Pulmonary artery endothelial cell (primary cell): ENCODE measurements at places on chromosomes 7 and 10. TPM values are rescaled to one million over a fixed set of nuclear protein-coding genes. Genes with fewer than 3 reads are reported as not detected.

DNA sequence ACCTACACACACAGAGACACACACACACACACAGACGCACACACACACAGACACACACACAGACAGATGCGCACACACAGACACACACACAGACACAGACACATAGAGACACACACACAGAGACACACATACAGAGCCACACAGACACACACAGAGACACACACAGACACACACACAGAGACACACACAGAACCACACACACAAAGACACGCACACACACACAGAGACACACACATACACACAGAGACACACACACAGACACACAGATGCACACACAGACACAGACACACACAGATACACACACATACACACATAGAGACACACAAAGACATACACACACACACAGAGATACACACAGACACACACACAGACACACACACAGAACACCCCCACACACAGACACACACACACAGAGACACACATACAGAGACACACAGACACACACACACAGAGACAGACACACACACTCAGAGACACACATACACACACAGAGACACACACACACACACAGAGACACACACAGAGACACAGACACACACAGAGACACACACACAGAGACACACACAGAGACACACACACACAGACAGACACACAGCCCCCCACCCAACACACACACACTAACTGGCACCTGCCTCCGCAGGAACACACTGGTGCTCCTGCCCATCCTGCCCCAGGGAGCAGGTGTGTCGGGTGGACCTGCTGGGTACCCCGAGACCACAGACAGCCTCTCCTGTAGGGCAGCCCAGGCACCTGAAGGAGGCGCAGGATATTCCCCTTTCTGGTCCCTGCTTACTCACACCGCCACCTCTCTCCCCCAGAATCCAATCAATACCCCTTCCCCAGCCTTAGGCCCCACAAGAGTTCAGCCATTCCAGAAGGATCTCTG, 5.4 kb upstream of the FZD9 start:
- DNase-seq, result no peak

- no peak for DNase-seq
Observed at GRCh38 chr10:76119515-76119914, 688.1 kb downstream of the LRMDA start.

- DNase-seq, result no peak
Observed at GRCh38 chr7:3188946-3189345, 112.1 kb upstream of the SDK1 start.

DAGLB gene
- 14.0 and 22.4 TPM in 2 replicates for total RNA-seq

GRCh38 chr7:144796919-144797318, 38.9 kb downstream of the TPK1 start:
- DNase-seq, result no peak

DDX50 gene
- total RNA-seq, result 38.8 and 43.6 TPM in 2 replicates

ASB10 gene
- not detected in 2 replicates for total RNA-seq

- DNase-seq, result no peak
Observed at GRCh38 chr7:1263391-1263951, 30.8 kb downstream of the UNCX start.

DPP6 gene
- total RNA-seq, result not detected in 2 replicates

- DNase-seq, result no peak
Observed at GRCh38 chr10:11548768-11549099, 62.7 kb downstream of the USP6NL start.

DNA sequence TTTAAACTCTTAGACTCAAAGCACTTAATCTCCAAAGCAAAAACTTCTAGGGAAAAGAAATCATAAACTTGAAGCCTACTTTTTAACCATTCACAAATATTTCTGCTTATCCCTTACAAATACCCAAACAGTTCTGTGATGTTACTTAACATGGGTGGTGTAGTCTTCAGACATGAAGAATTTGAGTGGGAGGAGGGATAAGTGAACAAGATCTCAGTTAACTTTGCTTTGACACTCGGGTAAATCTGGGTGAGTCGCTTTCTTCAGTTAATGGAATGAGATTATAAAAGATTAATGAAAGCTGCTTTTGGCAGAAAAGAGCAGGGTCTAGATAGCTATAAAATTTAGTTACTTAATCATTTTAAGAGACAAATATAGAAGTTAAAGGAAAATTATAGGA, 47.5 kb downstream of the RNF133 start:
- no peak for DNase-seq

SLC26A3 gene
- not detected in 2 replicates for total RNA-seq

DNA sequence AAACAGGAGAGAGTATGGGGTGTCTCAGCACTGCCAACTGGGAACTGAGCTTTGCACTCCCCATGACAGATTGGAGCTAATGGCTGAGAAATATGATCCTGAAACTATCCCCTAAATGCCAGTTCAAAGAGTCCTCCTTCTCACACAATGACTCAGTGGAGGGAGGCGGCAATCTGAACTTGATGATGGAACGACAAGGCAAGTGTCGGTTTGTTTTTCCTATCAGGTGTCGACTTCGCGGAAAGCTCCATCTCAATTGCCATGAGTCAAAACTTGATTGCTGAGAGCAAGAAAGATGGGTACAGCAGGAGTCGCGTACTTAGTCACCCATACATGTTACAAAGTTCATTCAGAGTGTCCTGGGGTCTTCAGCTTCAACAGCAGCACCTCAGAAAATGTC, 52.5 kb downstream of the NPY start:
- DNase-seq, result no peak

DNA sequence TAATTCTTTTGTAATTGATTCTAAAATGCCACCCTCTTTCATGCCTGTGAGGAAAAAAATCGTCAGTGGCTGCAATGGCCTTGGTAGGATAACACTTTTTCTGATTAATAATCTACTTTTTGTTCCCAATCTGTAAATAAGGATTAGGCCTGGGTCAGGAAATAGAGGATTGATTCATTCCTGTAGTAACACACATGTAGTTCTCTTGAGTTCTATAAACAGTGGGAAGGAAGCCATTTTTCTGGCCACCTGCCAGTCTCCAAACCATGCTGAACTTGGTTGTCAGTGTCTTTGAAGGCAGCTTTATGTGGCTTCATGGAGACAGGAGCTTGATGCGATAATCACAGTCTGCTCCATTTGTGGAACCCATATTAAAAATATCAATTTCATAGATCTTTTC, 169.3 kb upstream of the NFE2L3 start:
- DNase-seq, result no peak

DNA sequence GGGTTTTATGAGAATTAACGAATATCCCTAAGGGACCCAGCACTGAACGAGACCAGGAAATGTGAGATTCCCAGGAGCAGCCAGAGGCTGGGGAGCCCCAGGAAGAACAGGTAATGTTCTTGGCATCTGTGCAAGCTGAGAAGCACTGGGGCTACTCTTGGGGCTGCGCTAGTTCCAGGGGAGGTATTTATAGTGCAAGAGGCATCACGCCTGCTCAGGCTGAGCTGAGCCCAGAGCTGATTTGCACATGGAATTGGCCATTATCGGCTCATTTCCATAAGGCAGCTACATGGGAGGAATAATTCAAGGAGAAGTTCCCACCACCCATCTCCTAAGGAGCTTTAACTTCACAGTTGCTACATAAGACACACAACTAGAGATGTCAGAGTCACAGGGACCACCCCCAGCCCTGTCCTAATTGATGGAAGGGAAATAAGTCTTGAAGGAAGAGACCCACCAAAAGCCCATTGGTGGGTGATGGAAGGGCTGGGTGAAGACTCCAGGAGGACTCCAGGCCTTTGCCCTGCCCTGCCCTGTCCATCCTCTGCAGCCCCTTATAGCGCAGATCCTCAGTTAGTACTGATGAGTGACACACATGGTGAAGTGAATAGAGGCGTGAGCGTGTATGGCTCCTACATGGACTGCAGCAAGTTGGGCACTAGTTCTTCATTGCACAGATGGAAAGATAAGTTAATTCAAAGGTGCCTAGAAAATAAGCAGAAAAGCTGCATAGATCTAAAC, 178.9 kb downstream of the GRID1 start:
- DNase-seq, result no peak

TMEM236 gene
- 0.07 and 0.11 TPM in 2 replicates for total RNA-seq

DNA sequence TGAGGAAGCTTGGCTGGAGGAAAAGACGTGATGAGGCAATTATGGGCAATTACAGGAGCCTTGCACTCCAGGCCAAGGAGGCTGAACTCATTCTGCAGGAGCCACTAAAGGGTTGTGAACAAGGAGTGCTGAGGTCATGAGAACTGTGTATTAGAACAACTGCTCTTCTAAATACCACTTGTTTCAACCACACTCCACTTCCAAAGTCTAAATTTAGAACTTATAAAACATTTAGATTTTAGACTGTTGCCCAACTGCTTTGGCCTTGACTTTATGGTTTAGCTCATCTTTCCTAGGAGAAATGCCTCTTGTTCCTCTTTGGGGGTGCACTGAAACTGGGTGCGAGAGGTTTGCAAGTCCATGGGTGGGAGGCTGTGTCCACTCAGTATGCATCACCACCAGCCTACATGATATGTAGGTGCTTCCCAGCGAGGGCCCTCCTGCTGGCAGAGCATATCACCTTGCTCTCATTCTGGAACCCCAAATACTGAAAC, 199.7 kb upstream of the AOAH start:
- no peak for DNase-seq

TMEM270 gene
- not detected in 2 replicates for total RNA-seq

SLC29A4 gene
- 1.7 and 2.7 TPM in 2 replicates for total RNA-seq
